ENCODE measurements at places on chromosomes 7 and 10.
A peak's percentile ranks its signal among the peaks of the same experiment; 100 is the strongest.

DNA sequence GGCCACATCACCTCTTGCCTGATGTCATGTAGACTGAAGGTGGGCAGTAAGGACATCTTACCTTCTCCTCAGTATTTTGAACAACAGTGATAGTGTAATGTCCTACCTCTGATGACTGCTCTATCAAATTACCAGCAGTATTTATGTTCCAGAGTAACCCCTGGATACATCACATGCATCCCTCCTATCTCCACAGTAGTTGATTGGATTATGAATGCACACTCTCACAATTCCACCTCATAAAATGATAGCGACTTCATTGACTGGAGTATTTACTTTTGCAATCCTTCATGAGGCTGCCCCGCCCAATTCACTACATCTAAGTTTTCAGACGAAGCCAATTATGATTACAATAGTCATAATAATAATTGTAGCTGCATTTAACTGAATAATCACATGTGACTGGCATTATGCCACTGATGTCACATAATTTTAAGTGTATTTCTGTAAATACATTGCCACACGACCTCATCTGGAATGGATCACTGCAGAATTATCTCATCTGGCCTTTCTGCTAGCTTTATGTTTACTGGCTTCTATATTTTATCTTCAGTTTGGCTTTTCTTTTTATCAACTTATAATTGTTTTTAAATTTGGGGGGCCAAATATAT is 268.9 kb downstream of the SLC25A13 start:
- no peak for DNase-seq

GRCh38 chr10:33041783-33042437 is 83.9 kb upstream of the ITGB1 start:
- DNase-seq: no peak

DNA sequence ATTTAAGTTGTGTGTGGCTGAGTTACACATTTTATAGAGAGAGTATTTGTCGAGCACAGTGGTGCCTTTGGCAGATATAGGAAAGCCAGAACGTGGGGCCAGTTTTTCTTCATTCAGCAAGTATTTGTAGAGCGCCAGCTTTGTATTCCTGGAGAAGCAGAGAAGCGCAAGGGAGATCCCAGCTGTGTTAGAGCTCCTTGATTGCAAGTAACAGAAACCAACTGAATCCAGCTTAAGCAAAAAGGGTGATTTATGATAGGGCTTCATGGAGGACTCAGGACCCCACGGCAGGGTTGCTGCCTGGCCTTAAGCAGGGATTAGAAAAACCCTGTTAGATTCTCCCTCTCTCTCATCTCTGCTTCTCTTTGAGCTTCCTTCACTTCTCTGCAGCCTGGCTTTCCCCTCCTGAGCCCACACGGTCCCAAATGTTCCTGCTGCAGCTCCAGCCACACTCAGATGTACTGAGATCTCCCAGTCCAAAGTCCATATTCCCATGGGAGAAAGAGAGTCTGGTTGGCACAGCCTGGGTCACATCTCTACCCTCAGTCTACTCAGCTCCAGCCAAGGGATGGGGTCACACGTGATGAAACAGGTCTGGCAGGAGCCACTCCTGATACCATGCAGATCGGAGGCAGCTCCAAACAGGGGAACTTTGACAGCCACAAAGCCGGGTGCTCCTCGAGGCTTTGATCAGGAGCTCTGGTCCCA is 16.7 kb downstream of the UBTD1 start:
- no peak for DNase-seq

DNA sequence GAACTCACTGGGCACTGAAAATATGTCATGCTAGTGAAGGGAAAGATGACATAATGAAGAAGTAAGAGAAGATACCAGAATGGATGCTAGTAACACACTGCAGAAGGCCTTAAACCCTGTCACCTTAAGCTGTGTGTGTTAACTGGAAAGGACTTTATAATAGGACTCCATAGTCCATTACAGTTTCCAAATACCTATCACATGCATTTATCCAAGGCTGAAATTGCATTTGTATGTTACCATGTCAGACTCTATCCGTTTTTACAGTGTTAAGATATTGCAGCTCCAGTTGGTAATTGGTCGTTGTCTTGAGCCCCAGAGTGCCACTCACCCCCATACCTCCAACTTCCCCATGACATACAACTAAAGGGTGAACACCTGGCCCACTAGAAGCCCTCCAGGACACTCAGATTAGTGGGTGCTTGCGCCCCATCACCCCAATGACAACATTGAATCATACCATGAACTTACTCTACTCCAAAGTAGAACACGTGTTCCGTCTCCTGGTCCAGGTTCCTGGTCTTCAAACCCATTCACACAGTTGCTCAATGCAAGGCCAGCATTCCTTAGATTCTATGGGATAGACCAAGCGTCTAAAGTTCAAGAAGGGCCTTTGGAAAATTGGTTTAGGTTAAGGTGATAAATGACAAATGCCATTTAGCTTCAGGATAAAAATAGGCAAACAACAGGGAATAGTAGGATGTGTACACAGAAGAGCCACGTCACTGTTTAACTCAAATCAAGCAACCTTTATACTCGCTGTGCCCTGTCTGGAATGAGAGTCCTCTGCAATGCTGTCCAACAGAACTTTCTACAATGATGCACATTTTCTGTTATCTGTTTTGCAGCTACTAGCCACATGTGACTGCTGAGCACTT is 2.1 kb upstream of the RAPGEF5 start:
- DNase-seq: no peak

GRCh38 chr10:48594371-48594770 is 10.5 kb downstream of the ARHGAP22 start:
- DNase-seq: no peak

DNA sequence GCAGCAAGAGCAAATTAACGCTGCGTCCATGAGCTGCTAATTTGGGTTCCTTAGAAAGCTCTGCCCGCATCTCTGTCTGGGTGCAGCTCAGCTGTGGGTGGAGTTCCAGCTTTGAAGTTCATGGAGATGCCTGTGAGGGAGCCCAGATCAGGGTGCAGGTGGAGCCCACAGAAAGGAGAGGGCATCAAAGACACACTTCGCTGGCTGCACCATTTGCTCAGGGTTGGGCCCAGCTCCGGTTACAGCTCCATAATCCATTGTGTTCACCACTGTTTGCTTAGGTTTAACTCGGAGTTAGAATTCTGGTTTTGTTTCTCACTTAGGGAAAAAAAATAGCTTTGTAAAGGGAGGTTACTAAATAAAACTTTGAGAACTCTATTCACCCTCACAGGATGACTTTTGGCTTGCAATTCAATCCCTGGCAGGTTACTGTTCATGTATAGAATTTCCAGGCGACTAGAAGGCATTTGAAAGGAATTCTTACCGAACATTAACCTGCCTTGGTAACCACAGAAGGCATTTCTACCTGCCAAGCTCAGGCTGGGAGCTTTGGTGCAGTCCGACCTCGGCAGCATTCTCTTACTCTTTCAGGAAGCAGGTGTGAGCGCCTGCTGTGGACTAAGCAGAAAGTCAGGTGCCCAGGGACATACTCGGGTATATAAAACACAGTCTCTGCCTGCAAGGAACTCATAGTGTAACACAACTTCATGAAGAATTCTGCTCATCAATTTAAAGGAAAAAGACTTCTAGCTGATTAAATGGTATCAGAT is 179.5 kb upstream of the RNF32 start:
- DNase-seq: no peak

- DNase-seq: no peak
Measured at GRCh38 chr10:122490268-122490667, 28.9 kb downstream of the HTRA1 start.

- no peak for DNase-seq
Measured at GRCh38 chr7:36387435-36388231, 2.0 kb upstream of the ANLN start.

GRCh38 chr10:104435822-104436221 is 82.2 kb downstream of the CFAP58 start:
- no peak for DNase-seq

DNA sequence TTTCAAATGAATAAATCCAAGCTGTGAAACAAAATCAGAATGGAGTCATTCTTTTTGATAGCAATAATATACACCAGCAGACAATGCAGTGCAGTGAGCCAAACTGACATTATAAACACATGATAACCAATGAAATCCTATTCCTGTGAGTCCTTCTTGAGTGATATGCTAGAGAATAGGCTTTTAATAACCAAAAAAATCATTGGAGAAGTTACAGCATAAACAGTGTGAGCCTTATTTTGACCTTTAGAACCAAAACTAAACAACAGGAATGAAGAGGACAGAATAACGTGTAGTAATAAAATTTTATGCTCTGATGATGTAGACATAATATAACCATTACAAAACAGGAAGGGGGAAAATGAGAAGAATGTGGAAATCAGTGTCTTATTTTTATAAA is 8.7 kb downstream of the HUS1 start:
- no peak for DNase-seq

- no peak for DNase-seq
Measured at GRCh38 chr10:70528741-70529362, 50.3 kb downstream of the PALD1 start.

DNA sequence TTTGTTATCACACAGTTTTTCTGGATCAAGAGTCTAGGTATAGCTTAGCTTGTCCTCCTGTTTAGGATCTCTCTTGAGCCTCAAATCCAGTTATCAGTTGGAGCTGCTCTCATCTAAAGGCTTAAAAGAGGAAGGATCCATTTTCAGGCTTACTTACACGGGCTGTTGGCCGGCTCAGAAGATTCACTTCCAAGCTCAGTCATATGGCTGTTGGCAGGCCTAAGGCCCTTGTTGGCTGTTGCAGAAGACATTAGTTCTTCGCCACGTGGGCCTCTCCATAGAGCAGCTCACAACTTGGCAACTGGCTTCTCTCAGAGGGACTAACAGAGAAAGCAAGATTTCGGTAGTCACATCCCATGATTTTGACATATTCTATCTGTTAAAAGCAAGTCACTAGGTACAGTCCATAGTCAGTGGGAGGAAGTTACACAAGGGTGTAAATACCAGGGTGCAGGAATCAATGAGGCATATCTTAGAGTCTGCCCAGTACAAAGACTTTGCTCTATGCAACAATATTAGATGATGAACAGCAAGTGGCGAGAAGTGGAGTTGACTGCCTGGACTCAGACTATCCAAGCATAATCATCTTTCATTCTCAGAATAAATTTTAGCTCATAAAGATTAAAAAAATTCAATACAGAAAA is 280.1 kb upstream of the MBL2 start:
- DNase-seq: no peak

DNA sequence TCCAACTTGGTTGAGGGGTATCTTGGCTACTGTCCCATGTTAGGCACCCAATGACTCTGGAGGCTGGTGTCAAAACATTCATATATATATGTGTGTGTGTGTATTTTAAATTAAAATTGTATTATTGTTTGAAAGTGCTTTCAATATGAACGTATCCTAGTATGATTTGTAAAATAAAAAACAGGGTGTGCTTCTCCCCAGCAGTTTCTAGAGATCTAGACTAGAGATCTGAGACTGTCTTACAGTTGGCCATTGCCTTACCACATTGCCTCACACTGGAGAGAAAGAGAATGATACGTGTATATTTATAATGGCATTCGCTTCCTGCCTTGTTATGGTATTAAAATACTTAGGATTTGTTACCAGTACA is 1.2 kb downstream of the BAG3 start:
- no peak for DNase-seq

GRCh38 chr7:155381852-155382801 is 75.8 kb upstream of the EN2 start:
- DNase-seq: no peak

DNA sequence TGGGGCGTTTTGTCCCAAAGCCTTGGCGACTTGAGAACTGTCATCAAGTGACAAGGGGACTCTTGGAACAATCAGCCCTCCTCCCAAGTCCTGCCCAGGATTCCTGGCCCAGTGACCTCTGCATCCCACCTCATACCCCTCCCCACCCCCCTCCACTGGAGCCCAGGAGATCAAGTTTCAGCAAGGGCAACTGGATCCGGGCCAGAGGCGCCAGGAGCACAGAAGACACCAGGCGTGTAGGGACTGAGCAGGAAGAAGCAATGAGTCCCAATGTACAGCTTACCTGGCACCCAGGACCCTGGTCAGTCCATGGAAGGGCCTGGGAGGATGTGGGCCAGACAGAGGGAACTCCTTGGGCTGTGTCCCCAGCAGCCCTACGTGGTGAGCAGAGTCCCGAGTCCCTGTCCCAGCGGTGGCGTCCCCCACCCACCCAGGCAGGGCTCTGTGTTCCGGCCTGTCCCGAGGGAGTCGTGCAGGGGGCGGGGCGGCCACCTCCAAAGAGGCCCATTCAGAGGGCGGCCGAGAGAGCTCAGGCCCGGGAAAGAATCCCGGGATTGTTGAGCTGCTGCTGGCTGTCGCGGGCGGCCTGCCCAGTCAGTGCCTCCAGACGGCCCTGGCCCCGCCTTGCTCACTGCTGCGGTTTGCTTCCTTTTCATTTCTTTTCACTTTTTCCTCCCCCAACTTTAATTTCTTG is 254.1 kb downstream of the TNS3 start:
- no peak for DNase-seq

GRCh38 chr7:135154734-135155133 is 6.9 kb downstream of the TMEM140 start:
- DNase-seq: no peak

DNA sequence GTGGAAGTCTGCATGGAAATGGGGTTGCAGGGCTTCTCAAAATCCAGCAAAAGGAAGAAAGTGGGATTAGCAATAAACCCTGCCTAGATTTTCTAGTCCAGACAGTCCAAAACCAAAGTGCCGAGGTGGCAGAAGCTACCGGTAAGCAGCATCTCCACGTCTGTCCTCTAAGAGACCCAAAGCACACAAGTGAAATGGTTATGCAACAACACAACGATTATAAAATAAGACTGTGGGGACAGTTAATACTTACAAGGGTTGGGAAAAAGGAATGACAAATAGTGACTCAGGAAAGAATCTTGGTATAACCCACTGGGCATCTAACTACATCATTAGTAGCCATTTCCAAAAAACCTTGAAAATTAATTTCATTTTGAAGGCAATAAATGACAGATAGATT is 24.7 kb downstream of the CREB3L2 start:
- DNase-seq: no peak

GRCh38 chr10:12041766-12042408 is 722 bp downstream of the UPF2 start:
- DNase-seq: peak; percentile 2

DNA sequence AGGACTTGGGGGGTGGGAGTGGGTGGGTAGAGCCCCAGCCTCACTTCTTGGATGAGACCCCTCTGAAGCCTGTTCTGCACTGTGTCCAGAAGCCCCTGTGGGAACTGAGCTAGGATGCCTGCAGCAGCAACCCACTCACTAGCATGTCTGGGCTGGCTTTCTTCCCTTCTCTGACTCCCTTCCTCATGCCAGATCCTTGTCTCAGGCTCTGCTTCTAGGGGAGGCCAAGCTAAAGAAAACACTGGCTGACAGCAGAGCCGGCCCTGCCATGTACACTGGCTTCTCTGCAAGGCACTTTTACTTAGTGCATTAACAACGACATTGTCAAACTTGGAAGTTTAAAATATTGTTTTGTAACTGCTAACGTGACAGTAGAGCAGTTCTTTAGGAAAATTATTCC is 50.2 kb downstream of the ARHGAP22 start:
- no peak for DNase-seq

DNA sequence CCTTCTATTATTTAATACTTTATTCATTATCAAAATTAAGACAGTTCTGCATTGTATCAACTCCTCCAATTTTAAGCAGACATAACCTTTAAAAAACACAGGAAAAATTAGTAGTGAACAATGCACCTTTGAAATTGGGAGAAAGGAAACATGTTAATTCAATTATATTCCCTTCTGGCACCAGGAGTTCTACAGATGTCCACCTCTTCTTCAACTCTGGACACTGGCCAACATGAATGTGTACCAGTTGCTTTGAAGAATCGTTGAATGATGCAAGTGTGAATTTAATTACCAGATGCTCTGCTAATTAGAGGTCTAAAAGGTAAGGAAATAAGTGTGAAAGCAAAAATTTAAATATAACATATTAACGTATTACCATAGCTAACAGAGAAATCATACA is 206.7 kb upstream of the IGFBP3 start:
- no peak for DNase-seq
